Large intestine (tissue), 12 donors: ENCODE measurements at places on chromosomes 6 and 20. TPM values are rescaled to one million over a fixed set of nuclear protein-coding genes. Genes with fewer than 3 reads are reported as not detected.

The B3GAT2 gene
- polyA plus RNA-seq: 2.4 TPM

The ESR1 gene
- polyA plus RNA-seq: 0.63 TPM

The ARMH2 gene
- polyA plus RNA-seq: not detected

The BMP6 gene
- polyA plus RNA-seq: 1.5 TPM

The EMILIN3 gene
- 4.0 TPM for polyA plus RNA-seq

DNA sequence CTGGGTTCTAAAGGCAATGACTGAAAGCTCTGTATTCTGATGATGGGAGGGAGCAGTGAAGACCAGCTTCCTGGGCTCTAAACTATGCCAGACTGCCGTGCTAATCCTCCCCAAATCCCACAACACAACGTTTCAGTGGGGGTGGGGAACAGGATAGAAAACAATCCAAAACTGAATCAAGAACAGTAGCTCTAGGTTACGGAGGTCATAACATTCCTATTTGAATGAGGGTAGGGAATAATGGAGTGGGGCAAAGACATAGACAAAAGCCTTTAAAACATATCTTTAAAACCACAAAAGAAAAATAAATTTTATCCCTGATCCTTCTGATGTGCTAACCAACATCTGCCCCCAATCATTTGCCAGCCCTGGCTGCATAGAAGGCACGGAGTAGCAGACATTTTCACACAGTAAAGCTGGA is 7.8 kb downstream of the USP49 start:
- no peaks in the 10 kb centered on the region for H3K36me3 ChIP-seq
- H3K4me1 ChIP-seq: no peaks in the 10 kb centered on the region
- H3K27ac ChIP-seq: no peak overlapping the region
- H3K4me3 ChIP-seq: no peak overlapping the region

GRCh38 chr6:121435444-121436069 is at the start of gene GJA1:
GJA1 (plus strand) TSS chr6:121435646; CDS start chr6:121446848, 11,202 bp downstream.
- H3K27ac ChIP-seq: peak within 1 kb of the TSS; percentile 77
- H3K27me3 ChIP-seq: no peaks in the 10 kb centered on the region
- no peaks in the 10 kb centered on the region for H3K36me3 ChIP-seq
- H3K4me3 ChIP-seq: peak within 1 kb of the TSS; percentile 85
- no peaks in the 10 kb centered on the region for H3K4me1 ChIP-seq

DNA sequence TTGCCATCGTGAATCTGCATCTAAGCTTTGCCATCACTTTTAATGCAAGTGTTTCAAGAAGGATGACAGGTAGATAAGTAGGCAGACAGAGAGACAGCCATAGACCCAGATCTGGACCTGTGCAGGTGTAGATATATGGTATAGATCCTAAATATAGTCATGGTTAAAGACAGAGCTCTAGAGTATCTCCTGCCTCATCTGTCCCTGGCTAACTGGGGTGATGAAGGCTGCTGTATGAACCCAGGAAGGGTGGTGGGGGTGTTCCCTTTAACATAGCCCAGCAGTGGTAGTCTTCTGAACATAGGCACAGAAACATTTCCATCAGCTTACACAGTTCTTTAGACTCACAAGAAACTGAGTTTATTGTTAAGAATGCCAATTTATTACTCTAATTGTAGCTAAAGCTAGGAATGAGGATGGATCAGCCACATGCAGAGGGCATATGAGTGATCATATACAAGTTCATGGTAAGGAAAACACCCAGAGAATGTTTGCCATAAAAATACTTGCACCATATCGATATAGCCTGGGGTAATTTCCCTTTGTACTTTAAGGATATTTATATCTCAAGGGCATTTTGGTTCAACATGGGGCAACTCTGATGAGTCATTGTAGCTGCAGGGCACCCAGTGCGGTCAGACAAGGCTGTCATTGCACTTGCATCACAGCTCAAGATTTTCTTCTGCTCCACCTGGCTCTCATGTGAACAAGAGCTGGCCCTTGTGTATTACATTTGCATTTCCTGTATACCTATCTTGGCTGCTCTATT is 587.2 kb downstream of the EPM2A start:
- H3K27ac ChIP-seq: peak overlapping the region; percentile 71
- no peaks in the 10 kb centered on the region for H3K36me3 ChIP-seq
- no peaks in the 10 kb centered on the region for H3K27me3 ChIP-seq
- H3K4me3 ChIP-seq: no peak overlapping the region
- peak; percentile 83 for DNase-seq

DNA sequence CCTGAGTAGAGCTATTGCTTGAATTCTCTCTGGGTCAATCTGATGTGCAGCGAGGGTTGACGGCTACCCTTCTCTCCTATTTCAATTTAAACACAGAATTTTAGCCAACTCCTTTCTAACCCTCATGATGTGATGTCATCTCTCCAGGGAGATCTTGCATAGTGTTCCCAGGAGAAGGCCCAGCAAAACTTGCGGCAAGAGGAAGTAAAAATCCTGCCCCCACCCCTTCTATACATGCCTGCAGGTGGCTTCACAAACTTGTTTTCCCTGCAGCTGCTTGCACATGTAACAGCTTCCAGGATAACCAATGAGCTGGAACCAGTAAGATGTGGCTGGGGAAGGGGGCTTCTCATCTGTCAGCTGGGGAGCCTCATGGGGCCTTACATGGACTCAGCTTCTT is 169.3 kb upstream of the CDH4 start:
- H3K4me1 ChIP-seq: no peaks in the 10 kb centered on the region
- no peaks in the 10 kb centered on the region for H3K36me3 ChIP-seq
- H3K27ac ChIP-seq: no peak overlapping the region
- no peaks in the 10 kb centered on the region for H3K27me3 ChIP-seq
- no peak overlapping the region for H3K4me3 ChIP-seq

DNA sequence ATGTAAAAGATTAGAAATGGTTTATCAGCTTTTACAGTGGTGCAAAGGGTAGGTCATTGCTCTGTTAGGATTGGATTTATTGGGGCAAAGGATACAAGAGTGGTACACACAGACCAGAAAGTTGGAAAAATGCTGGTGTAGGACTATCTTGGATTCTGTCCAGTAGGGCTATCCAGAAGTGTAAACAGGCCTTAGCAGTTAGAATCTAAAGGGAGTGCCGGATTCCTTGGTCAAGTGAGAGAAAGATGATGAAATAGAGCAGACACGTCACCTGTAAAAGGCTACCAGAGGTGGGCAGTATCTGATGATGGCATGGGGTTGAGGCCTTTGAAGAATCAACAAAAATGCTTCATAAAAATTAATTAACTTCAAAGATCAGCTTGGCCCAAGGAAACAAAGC is 975.9 kb downstream of the KIF16B start:
- DNase-seq: peak; percentile 89
- peak overlapping the region; percentile 86 for H3K27ac ChIP-seq
- H3K27me3 ChIP-seq: no peaks in the 10 kb centered on the region
- H3K36me3 ChIP-seq: no peaks in the 10 kb centered on the region
- H3K4me1 ChIP-seq: peaks cover 26% of the 10 kb centered on the region

GRCh38 chr6:7621761-7622160 is 31.8 kb downstream of the SNRNP48 start:
- H3K27ac ChIP-seq: no peak overlapping the region
- DNase-seq: no peak
- H3K27me3 ChIP-seq: no peaks in the 10 kb centered on the region
- H3K4me3 ChIP-seq: no peak overlapping the region
- H3K36me3 ChIP-seq: no peaks in the 10 kb centered on the region

The BMP2 gene
- polyA plus RNA-seq: 15.2 TPM

The KHDC1L gene
- polyA plus RNA-seq: 0.13 TPM

GRCh38 chr20:835608-836045 is 2.1 kb downstream of the FAM110A start:
- DNase-seq: no peak
- H3K36me3 ChIP-seq: no peaks in the 10 kb centered on the region
- H3K4me1 ChIP-seq: peaks cover 3% of the 10 kb centered on the region
- no peaks in the 10 kb centered on the region for H3K27me3 ChIP-seq
- H3K4me3 ChIP-seq: no peak overlapping the region

DNA sequence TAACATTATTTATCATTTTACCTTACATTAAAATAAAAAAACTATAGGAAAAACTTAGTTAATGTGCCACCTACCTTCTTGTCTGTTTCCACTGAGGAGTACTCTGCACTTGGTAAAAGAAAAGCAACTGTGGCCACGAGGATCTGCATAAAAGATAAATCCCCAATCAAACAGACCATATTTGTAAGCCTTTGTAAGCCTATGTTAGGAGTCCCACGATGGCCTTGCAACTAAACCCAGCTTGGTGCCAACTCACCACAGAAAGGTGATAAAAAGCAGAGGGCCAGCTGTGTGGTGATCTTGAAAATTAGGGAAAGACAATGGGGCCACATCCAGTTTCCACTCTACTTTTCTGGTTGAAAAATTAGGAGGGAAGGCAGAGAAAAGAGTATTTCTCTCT is 156.9 kb downstream of the INSM1 start:
- H3K36me3 ChIP-seq: peaks cover 45% of the 10 kb centered on the region
- no peak for DNase-seq
- no peak overlapping the region for H3K4me3 ChIP-seq
- no peak overlapping the region for H3K27ac ChIP-seq

DNA sequence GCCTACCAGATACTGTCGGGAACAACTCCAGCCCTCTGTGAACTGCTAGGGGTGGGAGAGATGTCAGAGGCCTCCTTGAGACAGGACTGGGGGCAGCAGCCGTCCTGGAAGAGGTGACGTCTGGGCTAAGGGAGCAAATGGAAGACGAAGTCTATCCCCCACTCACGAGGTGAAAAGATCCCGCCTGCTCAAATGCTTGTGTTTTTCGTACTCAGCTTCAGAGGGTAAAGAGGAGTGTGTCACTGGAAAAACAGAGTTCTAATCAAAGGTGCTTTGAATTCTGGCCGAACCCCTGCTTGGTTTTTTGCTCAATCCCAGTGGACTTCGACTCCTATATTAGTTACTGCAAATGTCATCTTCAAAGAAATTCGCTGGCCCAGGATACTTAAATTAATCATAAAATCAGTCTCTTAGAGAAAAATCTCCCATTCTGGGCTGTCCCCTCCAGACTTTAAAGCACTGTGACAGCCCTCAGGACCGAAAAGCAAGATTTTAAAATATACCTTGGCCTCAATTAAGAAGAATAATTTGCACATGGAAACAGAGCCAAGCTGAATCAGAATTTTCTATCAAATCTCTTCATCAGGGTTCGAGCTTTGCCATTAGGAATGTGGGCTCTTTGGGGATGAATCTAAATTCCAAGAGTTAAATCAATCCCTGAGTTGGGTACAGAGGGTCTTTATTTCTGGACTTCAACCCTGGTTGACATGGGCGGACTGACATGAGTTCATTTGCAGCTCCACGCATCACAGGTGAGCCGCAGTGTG is 61.8 kb upstream of the AFDN start:
- H3K4me1 ChIP-seq: peaks cover 22% of the 10 kb centered on the region
- H3K27me3 ChIP-seq: peaks cover 10% of the 10 kb centered on the region
- no peak for DNase-seq
- no peak overlapping the region for H3K4me3 ChIP-seq

The SERPINB6 gene
- polyA plus RNA-seq: 279 TPM

The PEDS1 gene
- 18.7 TPM for polyA plus RNA-seq

DNA sequence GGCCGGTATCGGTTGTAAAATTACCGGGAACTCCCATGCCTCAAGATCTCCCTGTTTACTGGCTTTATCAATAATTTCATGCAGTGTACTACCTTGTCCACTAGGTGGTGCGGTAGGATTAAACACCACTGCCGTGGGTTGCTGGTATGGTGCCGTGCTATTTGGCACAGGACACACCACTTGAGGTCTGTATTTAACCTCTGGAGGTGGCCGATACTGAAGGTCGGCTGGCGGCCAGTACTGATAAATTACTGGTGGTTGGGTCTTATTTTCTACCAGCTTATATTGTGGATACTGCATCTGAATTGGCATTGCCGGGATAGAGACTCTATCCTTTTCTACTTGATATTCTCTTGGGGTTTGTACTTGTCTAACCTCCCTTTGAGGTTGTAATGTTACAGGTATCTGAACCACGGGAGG is 14.3 kb upstream of the PTCRA start:
- H3K27me3 ChIP-seq: no peaks in the 10 kb centered on the region
- no peak overlapping the region for H3K4me3 ChIP-seq
- peak; percentile 75 for DNase-seq
- peaks cover 25% of the 10 kb centered on the region for H3K4me1 ChIP-seq

The RBM24 gene
- polyA plus RNA-seq: 3.6 TPM

DNA sequence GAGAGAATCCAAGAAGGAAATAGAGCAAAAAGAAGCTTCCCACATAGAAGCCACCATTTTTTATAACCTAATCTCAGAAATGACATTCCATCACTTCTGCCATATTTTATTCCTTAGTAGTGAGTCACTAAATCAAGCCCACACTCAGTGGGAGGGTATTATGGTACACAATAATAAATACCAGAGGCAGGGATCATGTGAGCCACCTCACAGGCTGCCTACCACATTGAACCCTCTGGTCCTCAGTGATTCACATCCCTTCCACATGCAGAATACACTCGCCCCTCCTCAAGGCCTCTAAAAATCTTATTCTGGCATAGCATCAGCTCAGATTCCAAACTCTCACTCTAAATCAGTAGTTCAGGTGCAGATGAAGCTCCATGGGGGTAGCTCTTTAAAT is 49.4 kb downstream of the TMC2 start:
- H3K4me3 ChIP-seq: no peak overlapping the region
- no peaks in the 10 kb centered on the region for H3K36me3 ChIP-seq
- H3K4me1 ChIP-seq: no peaks in the 10 kb centered on the region
- DNase-seq: no peak

DNA sequence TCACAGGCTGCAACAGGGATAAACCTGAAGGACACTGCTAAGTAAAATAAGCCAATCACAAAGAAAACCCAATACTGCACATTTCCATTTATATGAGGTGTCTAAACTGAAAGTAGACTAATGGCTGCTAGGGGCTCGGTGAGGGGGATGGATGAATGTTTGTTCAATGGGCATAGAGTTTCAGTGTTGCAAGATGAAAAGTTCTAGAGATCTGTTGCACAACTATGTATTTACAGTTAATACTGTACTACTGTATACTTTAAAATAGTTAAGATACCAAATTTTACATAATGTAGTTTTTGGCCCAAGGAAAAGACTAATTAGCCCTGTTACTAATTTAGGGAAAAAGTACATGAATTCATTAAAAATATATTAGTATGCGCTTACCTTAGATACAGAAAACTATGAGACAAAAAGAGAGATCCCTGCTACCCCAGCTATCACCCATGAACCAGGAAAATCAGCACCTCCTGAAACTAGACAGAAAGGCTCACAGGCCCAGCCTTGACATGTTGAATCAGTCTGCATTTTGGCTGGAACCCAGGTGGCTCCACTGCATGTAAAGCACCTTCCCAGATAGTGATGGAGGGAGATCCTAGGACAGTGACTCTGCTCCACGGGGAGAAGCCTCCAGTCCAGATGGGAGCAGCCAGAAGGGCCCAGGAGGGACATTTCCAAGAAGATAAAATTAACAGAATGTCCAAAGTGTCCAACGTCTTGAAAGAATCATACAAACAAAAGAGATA is 16.1 kb downstream of the HLA-F start:
- DNase-seq: no peak
- no peaks in the 10 kb centered on the region for H3K4me1 ChIP-seq
- no peak overlapping the region for H3K4me3 ChIP-seq

DNA sequence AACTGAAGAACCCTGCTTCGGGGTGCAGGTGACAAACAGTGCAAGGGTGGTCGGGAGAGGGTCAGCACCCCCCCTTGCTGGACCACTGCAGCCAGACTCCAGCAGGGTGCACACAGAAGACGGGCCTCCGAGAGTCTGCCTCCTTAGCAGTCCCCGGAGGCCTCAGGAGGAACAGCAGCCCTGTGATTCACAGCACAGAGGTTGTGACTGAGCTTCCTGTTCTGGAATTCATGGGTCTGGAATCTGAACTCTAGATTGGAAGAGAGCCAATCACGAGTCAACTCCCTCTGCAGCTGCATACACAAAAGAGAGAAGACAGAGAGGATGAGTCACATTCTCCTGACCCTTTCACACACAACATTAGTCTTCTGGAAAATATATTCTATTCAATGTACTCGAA is 249.0 kb upstream of the OPRM1 start:
- peak; percentile 53 for DNase-seq
- no peaks in the 10 kb centered on the region for H3K27me3 ChIP-seq
- H3K4me3 ChIP-seq: no peak overlapping the region
